ENCODE measurements at places on chromosomes 3 and 15.

GRCh38 chr15:63482874-63483323 is 21.5 kb upstream of the USP3 start:
- DNase-seq: no peak

DNA sequence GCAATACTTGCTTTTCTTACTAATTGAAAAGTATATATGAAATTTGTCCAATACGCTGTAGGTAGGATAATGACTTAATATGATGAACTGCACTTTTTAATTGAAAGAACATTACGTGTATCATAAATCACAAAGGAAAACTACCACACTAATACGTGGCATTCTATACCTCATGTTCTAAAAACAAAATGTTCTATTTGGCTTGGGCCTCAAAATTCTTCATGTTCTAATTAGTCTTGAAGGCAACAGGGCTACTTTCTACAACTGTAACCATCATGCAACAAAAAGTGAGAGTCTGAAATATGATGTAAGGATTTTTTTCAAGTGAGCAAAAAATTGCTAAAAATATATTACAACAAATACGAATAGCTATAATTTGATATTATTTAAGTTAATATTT is 19.8 kb downstream of the THRB start:
- no peak for DNase-seq

GRCh38 chr3:59737241-59737640 is 687.4 kb upstream of the CFAP20DC start:
- no peak for DNase-seq

GRCh38 chr3:22262386-22262785 is 511.4 kb upstream of the ZNF385D start:
- no peak for DNase-seq

- no peak for DNase-seq
These were observed 9.9 kb upstream of the ARHGEF3 start for GRCh38 chr3:56811546-56812202.

DNA sequence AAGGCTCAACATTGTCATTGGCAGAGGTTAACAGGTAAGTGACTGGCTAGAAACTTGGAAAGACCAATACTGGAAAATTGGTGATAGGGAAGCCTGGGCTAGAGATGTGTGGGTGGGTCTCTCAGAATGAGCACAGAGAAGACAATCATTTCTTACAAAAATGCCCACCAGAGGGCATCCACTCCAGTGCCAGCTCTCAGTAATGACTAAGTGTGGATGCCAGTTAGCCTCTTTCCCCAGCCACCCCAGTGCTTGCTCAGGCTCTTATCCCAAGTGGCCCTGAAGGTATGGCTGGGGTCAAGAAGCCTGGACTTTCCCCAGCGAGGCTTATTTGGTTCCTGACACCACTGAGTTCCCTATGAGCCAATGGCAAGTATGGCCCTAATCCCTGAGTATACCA is 115.9 kb upstream of the ST8SIA2 start:
- no peak for DNase-seq

DNA sequence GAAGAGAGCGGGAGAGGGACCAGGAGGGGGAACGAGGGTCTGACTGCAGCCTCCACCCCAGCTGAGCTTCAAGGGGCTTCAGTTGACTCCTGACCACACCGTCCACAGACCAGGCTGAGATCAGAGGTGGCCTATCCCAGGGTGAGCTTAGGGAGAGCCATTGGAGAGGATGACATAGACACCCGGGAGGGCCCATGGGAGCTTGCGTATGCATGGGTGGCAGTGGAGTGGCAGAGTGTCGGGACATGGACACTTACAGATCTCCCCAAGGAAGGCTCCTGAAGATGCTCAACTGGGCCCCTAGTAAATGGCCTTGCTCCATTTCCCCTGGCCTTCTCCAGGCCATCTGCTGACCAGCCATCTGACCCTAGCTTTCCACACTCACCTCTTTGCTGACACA is 12.6 kb upstream of the ALAS1 start:
- no peak for DNase-seq

DNA sequence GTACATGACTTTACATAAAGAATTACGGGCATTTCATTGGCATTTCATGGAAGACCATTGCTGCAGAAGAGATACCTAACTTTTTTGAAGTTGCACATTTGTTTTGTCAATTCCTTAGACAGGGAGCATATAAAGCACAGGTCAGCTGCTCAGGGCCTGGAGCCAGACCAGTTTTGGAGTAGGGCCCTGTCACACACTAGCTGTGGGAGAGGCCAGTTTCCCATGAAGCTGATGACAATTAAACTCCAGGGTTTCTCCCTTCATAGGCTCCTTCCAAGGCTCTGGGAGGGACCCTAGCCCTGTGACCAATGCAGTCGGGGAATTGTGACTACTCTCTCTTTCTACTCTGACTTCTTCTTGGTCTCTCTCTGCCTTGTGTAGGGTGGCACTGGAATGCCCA is 107.3 kb upstream of the SELENOK start:
- DNase-seq: no peak

GRCh38 chr15:73212424-73212823 is 156.3 kb downstream of the HCN4 start:
- no peak for DNase-seq

GRCh38 chr3:123552095-123552714 is 32.6 kb downstream of the HACD2 start:
- peak; percentile 12 for DNase-seq

DNA sequence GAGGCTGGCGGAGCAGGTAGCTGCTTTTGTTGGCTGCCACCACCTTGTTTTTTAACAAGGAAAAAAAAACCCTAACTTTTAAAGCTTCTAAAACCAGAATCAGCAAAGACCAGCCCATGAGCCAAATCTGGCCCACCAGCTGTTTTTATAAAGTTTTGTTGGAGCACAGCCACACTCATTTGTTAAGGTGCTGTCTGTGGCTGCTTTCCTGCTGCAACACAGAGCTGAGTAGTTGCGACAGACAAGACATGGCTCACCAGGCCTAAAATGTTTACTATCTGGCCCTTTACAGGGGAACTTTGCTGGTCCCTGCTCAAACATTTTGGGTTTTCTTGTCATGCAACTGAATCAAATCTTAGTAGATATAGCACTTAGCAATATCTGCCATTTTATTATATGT is 18.9 kb downstream of the EFCAB12 start:
- no peak for DNase-seq

- no peak for DNase-seq
These were observed 3.5 kb downstream of the RPL22L1 start for GRCh38 chr3:170866499-170866898.

DNA sequence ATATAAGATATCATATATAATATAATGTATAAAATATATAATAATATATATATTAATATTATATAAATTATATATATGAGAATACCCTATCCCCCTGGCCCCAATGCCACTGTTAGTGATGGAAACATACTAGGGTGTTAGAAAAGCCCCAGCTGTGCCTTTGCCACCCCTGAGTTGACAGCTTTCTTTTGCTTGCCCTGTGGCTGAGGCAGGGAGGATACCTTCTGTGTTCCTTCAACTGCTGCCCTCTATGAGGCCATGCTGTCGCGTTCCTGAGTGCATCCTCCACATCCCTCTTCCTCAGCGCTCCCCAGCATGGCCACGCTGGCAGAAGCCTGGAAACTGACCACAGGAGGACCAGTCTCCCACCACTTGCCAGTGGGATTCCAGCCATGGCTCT is 26.3 kb downstream of the FAN1 start:
- no peak for DNase-seq

GRCh38 chr3:197222937-197223370 is 75.5 kb downstream of the DLG1 start:
- no peak for DNase-seq

GRCh38 chr3:14304101-14305045 is 98.0 kb upstream of the SLC6A6 start:
- no peak for DNase-seq

- no peak for DNase-seq
These were observed 87.7 kb upstream of the NEO1 start for GRCh38 chr15:72964542-72964941.

DNA sequence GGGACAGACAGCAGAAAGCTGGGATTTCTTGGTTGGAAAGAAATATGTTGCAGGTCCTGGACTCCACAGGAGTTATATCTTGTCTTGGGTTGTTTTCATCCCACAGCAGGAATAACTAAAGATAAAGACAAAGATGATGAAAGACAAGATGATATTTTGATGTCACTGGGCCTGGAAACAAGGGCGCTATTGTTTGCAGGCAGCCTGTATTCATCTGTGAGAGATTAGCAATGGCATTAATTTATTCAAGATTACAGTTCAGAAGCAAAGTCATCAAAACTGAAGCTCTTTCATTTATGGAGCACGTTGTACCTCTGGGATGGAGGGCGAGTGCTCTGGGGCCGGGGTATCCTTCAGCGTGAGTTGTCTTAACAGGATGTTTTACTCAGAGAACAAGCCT is 213.8 kb downstream of the LRTM1 start:
- DNase-seq: no peak

GRCh38 chr3:53079147-53079546 is 33.3 kb upstream of the SFMBT1 start:
- DNase-seq: no peak

DNA sequence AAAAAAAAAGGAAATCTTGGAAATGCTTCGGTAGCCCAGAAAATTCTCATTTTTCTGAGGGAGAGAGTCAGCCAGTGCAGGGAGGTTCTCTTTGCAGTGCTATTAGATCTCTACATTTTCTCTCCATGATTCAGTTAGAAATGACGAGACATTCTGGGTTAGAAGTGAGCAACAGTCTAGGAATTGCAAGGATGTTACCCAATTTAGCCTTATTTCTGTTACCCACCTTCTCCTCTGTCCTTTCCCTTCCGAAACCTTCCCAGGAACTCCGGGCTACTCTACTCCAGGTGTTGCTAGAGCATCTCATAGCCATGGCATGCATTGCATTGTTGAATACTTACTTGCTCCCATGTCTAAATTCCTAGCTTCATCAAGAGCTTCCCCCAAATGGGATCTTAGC is 106.8 kb downstream of the EDEM1 start:
- DNase-seq: no peak

GRCh38 chr15:26773917-26774316 is 1.1 kb upstream of the GABRB3 start:
- DNase-seq: peak; percentile 23

DNA sequence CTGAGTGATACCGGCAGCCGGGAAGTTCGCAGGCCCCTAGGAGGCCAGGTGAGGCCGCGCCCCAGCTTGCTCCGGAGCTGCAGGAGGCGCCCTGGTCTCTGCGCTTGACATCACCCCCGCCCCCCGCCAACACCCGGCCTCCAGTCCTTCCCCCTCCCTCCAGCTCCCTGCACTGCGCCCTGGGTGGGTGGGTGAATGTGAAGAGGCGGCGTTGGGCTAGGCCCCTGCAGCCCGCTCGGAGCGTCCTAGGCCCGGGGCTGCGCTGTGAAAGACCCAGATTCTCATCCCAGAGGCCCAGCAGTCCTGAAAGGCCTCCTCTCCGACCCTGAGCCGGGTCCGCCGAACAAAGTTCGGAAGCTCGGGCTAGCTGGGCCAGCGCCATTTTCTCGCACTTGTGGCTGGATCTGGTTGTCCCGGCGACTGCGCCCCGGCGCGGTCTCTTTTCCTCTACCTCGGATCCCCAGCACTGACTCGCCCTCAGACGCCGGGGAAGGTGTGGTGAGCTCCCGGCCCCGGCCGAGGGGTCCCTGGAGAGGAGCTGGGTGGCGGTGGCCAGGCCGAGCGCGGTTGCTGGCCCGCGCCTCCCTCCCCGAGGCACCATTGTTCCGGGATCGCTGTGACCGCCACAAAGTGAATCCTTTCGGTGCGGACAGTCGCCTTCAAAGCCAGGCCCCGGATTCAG is 12.9 kb downstream of the ZIC4 start:
- no peak for DNase-seq

DNA sequence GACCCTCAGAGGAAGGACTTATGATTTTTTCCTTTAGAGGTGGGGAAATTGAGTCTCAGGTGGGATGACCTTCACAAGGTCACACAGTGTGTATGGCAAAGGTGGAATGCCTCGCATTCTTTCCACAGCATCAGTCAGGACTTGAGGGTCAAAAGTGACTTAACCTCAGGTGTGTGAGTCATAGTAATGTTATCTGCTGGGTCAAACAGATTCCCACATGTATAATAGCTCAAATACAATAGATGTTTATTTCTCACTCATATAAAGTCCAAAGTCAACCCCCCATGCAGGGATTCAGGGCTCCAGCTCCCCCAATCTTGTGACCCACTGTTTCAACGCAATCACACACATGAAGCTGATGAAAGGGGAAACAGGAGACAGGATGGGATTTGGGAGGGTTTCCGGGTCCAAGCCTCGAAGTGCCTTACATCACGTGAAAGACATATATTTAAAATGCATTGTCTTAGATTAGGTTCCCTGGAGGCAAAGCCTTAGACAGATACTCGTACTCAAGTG is 34.0 kb upstream of the CCDC174 start:
- DNase-seq: no peak

DNA sequence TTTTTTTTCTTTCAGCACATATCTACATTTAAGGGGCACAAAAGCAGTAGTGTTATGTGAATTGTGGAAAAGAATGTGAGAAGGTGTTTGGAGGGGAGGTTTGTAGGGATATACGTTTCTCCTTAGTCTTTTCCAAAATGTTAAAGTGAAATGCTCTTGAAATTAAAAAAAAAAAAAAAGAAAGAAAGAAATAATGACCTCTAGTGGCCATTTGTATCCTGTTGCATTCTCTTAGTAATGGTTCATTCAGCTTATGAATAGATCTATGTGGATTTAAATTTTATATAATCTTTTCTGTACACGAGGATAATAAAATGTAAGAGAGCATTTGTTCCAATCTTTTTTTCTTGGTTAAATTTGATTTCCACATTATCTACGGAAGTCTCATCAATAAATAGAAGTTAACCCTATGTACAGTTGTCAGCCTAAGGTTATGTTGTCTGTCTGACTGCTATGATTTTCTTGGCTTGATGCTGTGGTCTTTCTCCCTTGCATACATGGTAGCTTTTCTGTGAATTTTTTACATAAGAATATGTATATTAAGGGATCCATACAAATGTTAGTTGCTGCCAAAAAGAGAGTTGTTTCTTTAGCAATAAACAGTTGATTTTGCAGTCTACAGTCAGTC is 1.7 kb downstream of the P2RY13 start:
- DNase-seq: peak; percentile 6

DNA sequence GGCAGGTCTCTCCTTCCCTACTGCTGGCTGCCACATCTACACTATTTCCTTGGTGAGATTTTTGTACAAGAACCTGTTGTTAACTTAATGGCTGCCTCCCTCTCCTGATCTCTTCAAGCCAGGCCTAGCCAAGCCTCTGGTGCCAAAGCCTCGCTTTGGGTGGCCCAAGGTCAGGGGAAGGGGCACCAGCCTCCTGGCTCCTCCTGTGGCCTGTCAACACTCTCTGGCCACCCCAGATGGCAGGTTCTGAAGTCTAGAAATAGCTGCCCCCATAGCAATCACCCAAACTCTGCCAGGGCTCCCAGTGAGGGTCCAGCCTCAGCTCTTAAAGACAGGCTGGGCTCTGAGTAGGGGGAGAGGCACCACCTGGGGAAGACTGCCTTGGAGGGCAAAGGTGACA is 5.0 kb downstream of the IFRD2 start:
- DNase-seq: no peak

GRCh38 chr3:150335631-150336030 is 72.5 kb upstream of the TSC22D2 start:
- no peak for DNase-seq

DNA sequence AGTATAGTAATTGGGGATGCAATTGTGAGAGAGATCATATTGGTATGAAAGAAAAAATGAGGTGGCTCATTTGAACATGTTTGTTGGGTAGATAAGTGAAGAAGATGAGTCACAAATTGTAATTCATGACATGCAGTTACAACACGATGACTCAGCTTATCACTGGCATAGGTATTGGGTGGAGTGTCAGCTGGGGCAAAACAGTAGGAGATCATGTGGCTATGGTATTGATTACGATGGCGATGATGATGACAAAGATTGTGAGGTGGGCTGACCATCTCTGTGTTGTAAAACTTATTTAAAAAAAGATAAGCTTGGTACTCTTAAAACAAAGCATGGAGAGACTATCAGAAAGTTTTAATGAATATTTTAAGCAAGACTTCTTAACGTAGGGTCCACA is 11.6 kb upstream of the DPH6 start:
- DNase-seq: no peak
